ENCODE measurements at places on chromosomes 6 and 20.

GRCh38 chr6:42696526-42697267, 25.7 kb downstream of the PRPH2 start:
- DNase-seq = no peak

GRCh38 chr6:15252195-15252594, 6.3 kb downstream of the JARID2 start:
- DNase-seq = no peak

DNA sequence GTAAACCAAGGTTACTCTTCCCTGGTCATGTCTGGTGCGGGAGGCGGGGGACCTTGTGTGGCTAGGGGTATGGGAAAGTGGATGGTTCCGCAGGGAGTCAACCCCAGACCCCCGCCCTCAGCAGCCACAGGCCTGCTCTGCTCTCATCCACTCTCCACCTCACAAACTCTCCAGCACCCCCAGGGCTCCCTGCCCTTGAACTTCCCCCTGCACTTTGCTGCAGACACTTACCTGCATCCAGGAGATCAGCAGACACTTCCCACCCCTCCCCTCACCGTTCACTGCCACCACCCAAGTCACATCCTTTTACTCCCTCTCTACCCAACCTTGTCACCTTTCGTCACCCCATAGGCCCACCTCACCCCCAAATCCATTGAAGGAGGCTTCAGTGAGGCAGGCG, 3.9 kb upstream of the RAET1L start:
- no peak for DNase-seq

DNA sequence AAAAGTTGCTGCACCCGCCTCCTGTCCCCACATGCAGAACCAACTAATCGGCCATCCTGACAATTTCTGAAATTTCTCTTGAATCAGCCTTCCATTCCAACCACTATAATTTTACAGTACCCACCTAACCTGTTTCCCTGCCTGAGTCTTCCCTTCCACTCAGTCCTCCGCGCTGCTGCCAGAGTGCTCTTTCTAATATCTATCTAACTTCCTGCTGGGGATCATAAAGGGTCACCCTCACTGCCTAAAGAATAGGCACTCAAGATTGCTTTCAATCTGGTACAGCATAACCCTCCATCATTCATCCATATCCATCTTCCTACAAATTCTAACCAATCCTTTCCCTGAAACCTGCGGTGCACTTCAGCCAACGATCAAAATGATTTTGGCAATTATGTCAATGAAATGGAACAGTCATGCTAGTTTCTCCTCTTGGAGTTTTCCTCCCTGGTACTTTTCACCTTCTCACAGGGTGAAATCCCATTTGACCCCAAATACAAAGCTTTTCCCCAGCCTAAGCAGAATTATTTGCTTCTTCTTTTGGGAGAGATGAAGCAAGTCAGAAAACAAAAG, 117.5 kb upstream of the BEND6 start:
- DNase-seq = no peak

DNA sequence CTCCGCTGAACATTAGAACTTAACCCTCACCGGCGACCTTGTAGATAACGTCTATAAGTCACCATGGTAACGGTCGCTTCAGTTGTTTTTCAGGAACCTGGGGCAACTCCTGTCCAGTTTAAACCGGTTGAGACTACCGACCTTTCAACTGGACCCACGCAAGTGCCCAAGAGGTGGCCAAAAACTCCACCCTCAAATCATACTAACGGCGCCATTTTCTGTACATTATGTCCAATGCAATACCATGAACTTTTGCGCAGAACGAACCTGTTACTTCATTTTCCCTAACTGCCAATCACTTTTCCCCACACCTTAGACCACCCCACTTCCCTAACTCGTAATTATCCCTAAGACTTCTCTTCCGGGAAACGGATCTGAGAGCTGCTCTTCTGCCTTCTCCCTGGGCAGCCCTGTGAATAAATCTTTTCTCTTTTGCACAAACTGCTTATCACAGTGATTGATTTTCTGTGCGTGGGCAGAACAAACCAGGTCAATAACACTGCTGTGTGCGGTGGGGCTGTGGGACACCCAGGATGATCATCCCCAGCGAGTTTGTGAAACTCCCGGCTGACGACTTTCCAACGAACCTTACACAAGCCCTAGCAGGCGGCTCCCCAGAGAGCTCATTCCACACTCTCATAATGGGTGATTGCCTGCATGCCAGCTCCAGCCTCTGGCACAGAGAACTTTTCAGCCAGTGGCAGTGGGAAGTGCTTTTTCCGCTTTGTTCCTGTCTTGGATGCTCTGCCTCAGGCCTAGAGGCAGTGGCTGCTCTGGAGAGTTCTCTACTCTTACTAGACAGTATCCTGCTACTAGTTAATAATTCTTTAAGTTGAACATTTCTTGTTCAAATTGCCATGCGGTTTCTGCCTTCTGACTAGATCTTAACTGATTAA, 28.6 kb downstream of the GPX5 start:
- no peak for DNase-seq

- peak; percentile 93 for DNase-seq
Observed at GRCh38 chr20:48329676-48330664, 497.8 kb downstream of the PREX1 start.

GRCh38 chr20:52179331-52180179, 12.0 kb downstream of the ZFP64 start:
- DNase-seq = no peak

GRCh38 chr6:152874846-152875568, 107.8 kb downstream of the FBXO5 start:
- no peak for DNase-seq

DNA sequence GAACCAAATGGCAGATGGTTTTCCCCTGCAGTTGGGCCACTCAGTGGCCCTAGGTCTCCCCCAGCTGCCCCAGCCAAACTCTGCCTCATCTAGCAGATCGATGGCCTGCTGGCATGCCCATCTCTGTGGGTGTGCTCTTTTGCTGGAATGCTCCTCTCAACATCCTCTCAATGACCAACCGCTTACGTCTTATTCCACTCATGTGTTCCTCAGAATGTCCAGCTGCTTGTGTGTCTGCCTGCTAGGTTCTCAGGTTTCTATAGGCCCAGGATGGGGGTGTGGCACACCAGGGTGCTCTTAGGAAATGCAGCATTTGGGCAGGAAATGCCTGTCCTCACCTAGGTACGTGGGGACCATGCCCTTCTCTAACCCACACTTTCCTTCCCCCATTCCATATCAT, 509.9 kb upstream of the SYNCRIP start:
- no peak for DNase-seq

GRCh38 chr6:44341095-44341890, 1.2 kb upstream of the SPATS1 start:
- DNase-seq = no peak

GRCh38 chr6:79408256-79408974, 128.8 kb downstream of the LCA5 start:
- no peak for DNase-seq

- no peak for DNase-seq
Observed at GRCh38 chr20:24952376-24953208, 3.5 kb downstream of the CST7 start.

DNA sequence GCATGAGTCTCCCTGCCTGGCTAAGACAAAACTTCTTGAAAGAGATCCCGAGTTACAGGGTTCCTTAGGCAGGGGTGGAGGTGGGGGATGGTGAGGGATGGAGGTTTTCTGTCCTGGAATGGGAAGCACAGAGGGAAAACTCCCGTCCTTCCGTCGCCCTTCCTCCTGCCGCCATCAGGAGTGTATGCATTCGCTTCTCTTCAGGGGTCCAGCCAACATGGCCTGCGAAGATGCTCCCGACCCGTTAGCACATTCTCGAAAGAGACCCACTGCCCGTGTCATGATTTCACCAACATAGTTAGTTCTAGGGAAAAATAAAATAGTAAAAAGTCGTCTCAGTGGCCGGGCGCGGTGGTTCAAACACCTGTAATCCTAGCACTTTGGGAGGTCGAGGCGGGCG, 37.1 kb downstream of the KIF25 start:
- DNase-seq = no peak

- DNase-seq = peak; percentile 54
Observed at GRCh38 chr6:6057442-6058053, 50.8 kb upstream of the NRN1 start.

DNA sequence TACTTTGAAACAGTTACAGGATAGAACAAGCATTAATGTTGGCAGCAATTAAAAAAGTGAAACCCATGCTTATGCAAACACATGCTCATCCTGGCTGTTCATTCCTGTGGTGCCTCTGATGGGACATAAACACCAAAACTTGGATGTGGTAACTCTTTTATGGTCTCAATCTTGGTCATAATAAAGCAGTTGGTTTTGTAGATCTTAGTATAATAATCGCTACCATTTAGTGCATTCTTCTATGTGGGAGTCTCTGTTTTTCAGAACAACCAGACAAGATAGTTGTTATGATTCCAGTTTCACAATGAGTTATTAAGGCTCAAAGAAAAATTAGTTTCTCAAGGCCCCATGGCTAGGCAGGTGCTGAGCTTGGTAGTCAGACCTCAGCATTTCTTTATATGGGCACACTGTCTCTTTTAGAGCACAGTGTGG, 184.0 kb downstream of the UTRN start:
- DNase-seq = no peak

- no peak for DNase-seq
Observed at GRCh38 chr20:31849306-31849930, 4.0 kb upstream of the FOXS1 start.

DNA sequence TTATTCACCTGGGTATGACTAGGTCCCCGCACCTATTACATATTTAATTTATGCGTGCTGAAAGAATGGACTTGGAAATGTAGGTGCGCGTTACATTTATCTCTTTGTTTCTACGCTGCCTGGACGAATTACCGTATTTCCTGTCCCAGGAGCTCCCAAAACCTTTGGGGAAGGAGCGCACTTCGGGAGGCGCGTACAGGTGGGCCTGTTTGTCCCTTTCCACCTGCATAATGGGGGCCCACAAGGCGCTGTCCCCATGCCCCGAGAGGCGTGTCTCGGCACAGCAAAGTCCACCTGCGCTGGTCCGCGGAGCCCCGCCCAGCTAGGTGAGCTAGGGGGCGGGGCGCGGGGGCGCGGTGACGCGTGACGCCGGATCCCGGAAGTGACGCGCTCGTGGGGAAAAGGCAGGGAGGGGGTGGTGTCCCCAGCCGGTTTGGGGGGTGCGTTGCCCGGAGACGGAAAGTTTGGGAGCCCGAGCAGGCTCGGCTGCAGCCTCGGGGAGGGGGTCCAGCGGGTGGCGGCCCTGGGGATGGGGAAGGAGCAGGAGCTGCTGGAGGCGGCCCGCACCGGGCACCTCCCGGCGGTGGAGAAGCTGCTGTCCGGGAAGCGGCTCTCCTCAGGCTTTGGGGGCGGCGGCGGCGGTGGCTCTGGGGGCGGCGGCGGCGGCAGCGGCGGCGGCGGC, at the start of gene ANKS1A:
ANKS1A (plus strand) TSS at position 382 of the 682 bp plus-strand sequence; CDS start at position 530, 148 bp downstream.
- DNase-seq = no peak

- no peak for DNase-seq
Observed at GRCh38 chr6:31568537-31568961, 3.5 kb upstream of the LTA start.

DNA sequence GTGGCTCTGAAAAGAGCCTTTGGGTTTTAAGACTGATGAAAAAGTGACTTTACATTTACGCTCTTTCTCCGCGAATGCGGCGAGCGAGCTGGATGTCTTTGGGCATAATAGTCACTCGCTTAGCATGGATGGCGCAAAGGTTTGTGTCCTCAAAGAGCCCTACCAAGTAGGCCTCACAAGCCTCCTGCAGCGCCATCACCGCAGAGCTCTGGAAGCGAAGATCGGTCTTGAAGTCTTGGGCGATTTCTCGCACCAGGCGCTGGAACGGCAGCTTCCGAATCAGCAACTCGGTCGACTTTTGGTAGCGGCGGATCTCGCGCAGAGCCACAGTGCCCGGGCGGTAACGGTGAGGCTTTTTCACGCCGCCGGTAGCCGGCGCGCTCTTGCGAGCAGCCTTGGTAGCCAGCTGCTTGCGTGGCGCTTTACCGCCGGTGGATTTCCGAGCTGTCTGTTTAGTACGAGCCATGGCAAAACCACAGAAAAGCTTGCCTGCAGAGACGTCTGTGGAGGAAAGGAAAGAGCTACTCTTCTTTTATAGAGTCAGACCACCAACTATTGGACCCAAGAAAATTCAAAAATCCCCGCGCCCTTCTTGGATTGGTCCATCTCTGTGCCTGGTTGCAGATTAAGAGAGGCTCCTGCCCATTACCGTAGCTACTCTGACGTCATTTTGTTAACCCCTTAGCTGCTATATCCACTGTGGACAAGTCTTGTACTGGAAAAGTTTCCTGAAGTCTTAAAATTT, 55.5 kb upstream of the HFE start:
- DNase-seq = peak; percentile 98

DNA sequence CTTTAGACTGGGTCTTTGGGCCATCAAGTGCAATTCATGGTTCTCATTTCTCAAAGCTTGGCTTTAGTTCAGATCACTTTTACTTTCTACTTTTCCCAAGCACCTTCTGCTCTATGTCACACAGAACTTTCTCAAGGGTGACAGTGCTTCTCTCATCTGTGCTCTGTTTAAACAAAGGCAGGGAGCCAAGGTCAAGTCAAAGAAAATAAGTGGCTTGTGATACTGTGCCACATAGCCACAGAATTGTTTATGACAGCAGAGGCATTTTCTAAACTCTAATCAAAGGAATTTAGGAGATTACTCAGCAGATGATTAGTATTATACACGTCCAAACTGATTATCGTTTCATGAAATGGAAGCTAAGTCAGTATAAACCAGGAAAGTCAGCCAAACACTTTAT, 348.0 kb downstream of the HDGFL1 start:
- no peak for DNase-seq

- DNase-seq = no peak
Observed at GRCh38 chr6:11514672-11515071, 22.9 kb upstream of the TMEM170B start.

- DNase-seq = peak; percentile 92
Observed at GRCh38 chr6:26205625-26206574, 118.7 kb downstream of the HFE start.

GRCh38 chr6:149333266-149333620, 15.7 kb downstream of the TAB2 start:
- no peak for DNase-seq

GRCh38 chr6:87656857-87657256, 45.2 kb downstream of the AKIRIN2 start:
- DNase-seq = no peak

DNA sequence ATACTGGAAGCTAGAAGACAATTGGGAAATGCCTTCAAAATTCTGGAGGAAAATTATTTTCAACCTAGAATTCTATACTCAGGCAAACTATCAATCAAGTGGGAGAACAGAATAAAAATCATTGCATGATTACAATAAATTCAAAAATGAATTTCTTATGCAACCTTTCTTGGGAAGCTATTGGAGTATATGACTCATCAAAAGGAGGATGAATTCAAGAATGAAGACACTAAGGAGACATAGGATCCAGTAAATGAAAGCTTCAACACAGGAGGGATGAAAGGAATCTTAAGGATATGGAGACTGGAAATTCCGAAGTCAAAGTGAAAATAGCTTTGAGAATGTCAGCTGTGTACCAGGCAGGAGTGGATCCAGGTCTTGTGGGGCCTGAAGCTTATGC, 12.6 kb upstream of the UBR2 start:
- DNase-seq = peak; percentile 20

DNA sequence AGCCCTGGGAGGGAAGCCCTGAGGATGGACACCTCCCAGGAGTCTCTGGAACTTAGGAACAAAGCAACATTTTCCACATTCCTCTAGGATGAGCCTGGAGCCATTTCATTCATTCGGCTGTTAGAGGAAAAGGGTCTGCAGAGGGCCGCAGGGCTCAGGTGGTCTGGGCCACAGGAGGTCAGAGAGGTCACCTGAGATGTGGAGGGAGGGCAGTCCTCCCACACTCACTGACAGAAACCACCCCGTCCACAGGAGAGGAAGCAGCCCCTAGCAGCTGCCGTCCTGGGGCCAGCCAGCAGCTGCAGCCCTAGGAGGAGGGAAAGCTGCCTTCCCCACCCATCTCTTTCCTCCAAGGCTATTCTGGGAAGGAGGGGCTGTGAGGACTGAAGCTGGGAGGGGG, 207.0 kb downstream of the CDC5L start:
- no peak for DNase-seq

GRCh38 chr6:112176175-112176574, 78.2 kb downstream of the LAMA4 start:
- DNase-seq = no peak
